Left colon (tissue), 2 donors: ENCODE measurements at places on chromosomes 12 and 14.

DNA sequence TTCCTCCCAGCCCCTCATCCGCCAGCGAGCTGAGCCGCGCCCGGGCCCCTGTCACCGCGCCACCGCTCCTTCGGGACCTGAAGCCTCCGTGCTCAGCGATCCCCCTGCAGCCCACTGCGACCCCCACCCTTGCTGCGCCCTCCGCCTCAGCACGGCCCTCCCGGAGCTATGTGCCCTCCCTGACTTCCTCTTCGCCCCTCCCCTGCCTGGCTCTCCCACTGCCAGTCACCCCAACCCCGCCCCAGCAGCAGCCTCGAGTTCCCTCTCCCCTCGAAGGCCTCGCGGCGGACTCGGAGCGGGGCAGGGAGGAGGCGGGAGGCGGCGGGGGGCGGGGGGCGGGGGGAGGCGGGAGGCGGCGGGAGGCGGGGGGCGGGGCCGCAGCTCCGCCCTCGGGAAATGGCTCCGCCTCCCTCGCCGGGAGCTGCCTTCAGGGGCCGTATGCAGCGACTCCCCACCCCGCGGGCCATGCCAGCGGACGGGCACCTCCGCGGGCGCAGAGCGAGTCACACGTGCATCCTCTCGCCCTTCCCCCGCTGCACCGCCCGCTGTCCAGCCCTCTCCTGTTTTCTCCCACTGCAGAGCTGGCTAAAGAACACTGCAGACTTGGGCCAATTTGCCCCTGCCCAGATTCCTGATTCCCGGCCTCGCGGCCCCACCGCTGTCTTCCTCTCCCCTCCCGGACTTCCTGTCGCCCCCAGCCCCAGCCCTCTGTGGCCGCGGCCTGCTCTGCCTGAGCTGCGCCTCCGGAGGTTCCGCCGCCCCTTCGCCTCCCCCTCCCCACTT is 29.1 kb upstream of the ADIPOR2 start:
- DNase-seq = peak; percentile 97

GRCh38 chr14:58772794-58773620 is 135.2 kb downstream of the DACT1 start:
- DNase-seq = no peak

DNA sequence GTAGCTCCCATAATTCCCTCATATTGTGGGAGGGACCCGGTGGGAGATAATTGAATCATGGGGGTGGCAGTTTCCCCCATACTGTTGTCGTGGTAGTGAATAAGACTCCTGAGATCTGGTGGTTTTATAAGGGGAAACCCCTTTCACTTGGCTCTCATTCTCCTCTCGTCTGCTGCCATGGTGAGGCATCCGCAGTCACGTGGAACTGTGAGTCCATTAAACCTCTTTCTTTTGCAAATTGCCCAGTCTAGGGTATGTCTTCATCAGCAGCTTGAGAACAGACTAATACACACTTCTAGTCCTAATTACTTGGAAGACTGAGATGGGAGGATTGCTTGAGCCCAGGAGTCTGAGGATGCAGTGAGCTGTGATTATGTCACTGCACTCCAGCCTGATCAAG is 64.4 kb downstream of the TMX1 start:
- DNase-seq = no peak

GRCh38 chr14:35034440-35034833 is 11.6 kb upstream of the FAM177A1 start:
- no peak for DNase-seq

DNA sequence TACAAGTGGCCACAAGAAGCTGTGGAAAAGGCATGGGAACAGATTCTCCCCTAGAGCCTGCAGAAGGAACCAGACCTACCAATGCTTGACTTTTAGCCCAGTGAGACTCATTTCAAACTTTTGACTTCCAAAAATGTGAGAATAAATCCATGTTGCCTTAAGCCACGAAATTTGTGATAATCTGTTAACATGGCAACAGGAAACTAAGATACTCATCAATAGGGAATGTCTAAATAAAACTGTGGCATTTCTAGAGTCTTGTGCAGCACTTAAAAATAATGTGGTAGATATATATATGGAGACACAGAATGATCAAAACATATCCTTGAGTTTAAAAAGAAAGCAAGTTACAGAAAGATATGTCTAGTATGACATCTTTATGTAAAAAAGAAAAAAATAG is 12.0 kb downstream of the HECTD4 start:
- no peak for DNase-seq

DNA sequence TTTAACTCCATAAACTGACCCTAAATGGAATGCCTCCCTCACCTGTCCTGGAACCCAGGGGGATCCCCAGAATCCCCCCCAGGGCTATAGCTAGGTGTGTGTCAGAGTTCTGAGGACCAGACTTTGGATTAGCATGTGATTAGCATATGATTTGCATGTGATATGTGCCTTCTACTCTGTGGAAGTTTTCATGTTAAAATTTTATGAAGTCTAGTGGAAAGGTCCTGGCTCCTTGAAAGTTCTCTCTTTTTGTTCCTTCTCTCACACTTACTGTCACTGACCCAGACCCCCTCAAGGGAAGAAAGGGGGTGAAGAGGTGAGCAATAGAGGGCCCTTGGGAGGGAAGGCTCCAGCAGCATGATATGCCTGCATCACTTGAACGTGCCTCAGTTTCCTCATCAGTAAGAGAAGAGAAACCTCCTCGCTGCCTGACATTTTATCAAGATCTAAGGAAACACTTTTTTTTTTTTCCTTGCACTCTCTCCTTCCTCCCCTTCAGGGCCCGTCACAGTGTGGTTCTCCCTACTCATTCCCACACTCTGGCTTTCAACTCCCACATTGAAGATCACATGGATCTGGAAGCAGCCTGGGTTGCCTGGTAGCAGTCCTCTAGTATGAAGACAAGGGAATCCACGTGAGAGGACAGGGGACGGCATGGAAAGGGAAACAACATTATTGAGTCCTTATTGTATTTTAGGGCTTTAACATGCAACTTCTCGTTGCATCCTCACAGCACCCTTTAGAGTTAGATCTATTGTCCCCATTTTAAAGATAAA is 3.3 kb upstream of the C1QL4 start:
- DNase-seq = no peak

DNA sequence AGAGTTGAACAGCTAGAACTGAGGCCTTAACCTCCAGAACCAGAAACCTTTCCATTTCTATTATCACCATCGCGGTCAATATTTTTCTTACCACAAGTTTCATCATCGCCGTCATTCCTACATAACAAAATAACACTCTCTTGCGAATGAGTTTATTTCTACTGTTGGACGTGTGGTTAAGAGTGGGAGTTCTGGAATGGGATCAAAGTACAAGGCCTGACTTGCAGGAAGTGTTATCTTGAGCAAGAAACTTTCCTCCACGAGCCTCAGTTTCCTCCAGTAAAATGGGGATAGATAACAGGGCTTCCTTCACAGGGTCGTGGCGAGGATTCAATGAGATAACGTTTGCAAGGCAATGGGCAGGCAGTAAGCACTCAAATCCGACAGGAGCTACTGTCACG is 652 bp downstream of the SART3 start:
- DNase-seq = no peak

DNA sequence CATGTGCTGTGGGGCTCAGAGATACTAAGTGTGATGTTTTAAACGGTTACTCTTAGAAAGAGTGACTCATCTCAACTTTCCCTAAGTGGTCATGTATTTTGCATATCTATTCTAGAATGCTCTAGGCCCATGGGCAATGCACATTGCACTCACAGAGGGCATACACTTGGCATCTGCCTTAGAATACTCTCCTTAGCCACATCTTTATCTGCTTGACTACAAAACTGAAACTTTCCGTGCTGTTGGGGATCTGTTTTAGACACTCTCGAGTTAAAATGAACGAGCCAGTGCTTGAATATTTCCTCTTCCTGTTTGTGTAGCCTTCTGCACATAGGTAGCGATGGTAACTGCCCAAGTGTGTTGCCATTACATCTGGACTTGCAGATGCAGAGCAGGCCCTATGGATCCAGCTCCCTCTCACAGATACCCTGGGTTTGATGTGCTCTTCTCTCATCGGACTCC is 180.5 kb downstream of the CAND1 start:
- DNase-seq = no peak

GRCh38 chr14:23326491-23327332 is 5.5 kb downstream of the PABPN1 start:
- no peak for DNase-seq

GRCh38 chr12:109881752-109882151 is 1.4 kb upstream of the GLTP start:
- DNase-seq = no peak

- DNase-seq = peak; percentile 17
Measured at GRCh38 chr14:104545942-104546501, 33.5 kb upstream of the C14orf180 start.

DNA sequence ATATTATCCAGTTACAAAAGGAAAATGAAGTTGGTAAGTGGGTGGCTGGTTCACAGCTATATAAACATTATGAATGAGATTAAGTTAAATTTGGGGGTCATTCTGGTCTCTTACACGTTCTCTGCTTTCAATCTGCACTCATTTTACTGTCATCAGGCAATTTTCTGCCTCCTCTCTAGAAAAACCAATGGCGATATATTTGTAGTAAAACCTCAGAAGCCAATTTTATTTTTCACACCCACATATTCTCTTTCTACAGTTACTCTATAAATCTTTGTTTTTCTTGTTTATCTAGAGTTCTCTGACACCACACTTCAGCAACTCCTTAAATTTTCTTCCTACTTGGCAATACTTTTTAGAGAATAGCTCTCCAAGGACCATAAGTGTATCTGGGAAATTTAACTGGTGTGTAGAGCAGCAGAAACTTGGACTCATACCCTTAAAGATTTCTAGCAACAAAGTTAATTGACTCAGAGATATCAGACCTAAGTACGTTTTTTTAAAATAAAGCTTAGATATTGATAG is 926.9 kb downstream of the TMTC2 start:
- no peak for DNase-seq

- DNase-seq = no peak
Measured at GRCh38 chr14:100994082-100994481, 90.6 kb upstream of the RTL1 start.

DNA sequence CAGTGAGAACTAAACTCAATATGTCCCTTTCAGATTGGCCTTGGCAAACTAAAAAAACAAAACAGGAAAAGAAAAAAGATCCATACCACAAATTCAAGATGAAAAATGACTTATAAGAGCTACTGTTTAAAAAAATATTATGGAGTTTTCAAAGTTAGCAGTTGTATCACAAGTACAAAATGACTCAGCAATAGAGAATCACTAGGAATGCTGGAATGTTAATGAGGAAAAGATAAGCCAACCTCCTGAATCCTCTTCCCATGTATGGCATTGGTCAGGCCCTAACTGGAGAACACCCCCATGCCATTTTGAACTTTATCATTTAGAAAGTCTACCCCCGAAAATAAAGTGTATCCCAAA is 62.2 kb downstream of the PPP1R36 start:
- no peak for DNase-seq
